Neural progenitor cell (in vitro differentiated cells): ENCODE measurements at places on chromosomes 6 and 20.
A peak's percentile ranks its signal among the peaks of the same experiment; 100 is the strongest.

GRCh38 chr6:21885111-21885510 lies 291.6 kb downstream of the SOX4 start:
- no peak for DNase-seq

DNA sequence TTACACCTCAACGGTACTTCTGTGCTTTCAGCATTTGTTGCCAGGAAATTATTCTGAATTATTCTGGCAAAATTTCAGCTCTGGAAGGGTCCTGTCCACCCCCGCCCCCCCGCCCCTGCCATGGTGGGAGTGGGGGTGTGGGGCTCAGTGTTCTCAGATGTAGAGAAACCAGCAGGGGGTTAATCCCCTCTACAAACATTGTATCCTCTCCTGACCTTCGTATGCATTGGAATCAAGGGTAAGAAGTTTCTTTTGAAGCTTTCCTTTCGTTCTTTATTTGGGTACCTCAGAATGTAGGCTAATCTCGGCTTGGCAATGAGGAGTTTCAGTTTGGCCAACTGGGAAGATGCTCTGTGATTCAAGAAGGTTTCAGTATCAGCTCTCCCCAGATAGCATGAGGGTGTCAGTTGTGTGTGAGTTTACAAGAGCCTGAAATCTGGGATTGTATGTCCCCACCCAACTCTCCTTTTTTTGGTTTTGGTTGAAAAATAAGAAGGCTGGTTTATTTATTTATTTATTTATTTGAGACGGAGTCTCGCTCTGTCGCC lies 25.5 kb upstream of the OLIG3 start:
- peak; percentile 55 for DNase-seq

DNA sequence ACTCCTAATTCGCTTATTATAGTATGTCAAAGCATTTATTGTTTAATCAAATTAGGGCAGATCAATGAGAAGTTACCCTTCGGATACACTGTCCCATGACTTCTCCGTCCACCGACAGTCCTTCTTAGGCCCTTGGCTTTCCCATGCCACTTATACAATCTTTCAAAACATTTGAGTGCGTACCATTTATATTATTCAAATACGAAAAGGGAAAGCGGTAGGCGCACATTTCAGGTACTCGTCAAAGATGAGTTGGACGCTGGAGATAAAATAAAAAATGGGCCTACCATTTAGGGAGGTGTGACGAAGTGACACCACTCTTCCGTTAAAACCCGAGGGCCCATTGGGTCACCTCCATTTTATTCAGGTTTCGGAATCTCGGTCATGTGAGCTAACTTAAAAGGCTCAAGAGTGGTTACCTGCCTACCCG lies 542 bp upstream of the AFG1L start:
- no peak for DNase-seq

DNA sequence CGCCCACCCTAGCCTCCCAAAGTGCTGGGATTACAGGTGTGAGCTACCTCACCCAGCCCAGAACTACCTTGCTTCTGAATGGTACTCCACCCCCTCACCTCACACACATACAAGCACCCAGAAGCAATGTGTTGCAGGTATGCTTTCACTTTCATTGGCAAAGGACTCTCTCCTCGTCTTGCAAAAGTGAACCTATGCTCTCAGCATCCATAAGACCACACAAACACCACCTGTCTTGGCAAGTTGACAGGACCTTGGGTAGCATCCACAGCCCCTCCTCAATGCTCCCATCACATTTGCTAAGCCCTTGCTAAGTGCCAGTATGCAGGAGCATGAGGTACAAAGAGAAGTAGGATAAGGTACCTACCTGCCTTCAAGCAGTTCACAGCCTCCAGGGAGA lies 3.7 kb downstream of the KIF13A start:
- no peak for DNase-seq

DNA sequence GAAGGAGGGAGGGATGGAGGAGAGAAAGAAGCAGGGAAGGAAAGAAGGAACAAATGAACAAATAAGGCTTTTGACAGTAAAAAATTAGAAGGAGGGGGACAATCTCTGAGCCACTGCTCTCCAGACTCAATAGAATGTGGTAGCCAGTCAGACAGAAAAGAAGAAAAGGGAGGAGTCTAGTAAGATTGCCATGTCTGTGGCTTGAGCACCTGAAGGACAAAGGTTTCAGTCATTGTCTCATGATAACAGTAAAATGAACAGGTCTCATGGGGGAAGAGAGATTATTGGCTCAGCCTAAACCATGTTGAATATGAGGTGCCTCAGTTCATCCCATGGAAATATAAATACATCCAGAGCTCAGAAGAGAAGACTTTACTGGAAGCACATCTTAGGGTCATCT lies 14.0 kb upstream of the LOC128125822 start:
- DNase-seq: no peak

DNA sequence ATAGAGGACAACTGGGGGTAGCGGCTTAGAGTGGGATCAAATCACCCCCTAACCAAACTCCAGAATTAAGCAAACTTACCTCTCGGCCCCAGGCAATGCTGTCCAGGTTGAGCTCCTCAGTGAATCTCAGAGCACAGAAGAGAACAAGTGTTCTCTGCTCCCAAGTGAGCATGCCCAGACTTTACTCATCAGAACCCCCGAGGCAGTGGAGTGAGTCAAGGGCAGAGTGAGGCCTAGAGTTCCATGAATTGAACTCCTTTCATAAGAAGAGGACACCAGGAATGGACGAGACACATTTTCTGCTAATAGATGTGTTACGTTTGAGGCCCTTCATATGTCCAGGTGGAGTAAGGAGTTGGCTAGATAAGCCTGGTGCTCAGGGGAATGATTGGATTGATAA lies 134.0 kb upstream of the DTNBP1 start:
- DNase-seq: no peak

- no peak for DNase-seq
Measured at GRCh38 chr6:138231381-138231886, 13.1 kb upstream of the PBOV1 start.

- no peak for DNase-seq
Measured at GRCh38 chr20:49149281-49150045, 38.7 kb downstream of the STAU1 start.

DNA sequence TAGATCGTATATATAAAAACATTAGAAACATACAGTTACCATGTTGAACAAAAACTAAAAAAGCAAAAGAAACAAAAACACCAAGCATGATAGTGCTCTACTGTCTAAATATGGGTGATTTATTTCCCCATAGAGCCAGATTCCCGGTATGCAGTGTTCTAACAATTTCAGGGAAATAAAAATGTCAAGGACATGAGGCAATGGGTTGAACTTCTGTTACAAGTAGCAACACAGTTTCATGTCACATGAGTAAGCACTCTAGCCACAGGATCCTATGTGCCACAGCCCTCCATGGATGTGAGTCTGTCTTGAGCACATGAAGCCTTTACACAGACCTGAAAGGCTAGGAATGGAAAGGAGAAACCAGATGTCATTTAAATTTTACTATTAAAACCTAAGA lies 96.0 kb downstream of the MAP3K5 start:
- no peak for DNase-seq

- DNase-seq: no peak
Measured at GRCh38 chr6:22095836-22096235, 201.0 kb downstream of the PRL start.

GRCh38 chr20:30484009-30484748 lies 773.3 kb upstream of the DEFB115 start:
- no peak for DNase-seq

DNA sequence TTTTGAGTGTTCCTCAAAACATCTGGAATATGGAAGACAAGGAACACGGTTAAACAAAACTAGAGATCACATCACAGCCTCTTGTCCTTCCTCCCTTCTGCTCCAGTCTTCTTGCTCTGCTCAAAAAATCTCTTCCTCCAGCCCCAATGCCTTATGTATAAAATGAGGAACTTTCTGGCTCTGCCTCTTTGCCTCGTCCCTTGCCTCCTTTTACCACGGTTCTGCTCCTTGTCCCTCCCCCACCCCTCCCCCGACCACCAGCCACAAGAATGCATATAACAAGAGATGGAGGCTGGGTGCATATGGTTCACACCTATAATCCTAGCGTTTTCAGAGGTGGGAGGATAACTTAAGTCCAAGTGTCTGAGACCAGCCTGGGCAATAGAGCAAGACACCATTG lies 43.6 kb downstream of the PLAGL2 start:
- DNase-seq: no peak

DNA sequence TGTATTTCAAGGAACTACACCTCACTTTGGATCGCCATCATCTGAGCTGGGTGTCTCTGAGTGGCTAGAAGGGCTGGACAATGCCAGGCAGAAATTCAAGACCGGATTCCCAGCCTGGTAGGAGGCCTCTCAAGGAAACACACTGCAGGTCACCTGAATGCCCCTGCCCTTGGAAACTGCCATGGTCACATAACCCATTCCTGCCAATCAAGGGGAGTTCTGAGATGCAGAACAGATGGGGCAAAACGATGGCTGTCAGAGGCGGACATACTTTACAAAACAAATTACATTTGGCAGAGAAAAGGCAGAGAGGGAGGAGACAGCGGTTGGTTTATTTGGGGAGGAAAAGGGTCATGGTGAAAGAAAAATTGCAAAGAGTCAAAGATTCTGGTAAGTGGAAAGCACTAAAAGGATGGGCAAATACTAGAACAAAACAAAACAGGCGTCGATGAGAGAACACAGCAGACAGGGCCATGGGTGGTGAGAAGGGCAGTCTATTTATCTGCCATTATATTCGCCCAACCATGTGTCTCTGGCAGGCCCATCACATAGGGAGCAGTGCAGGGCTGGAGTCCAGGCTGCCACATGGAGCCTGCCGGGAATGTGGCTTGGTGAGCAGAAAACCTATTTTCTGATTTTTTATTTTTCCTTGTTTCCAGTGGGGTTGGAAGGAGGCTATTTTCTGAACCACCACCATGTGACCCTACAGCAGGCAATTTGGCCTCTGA lies 13.5 kb downstream of the BEND3 start:
- no peak for DNase-seq
